HS-27A (cell line): ENCODE measurements at places on chromosomes 16 and 17.

GRCh38 chr16:66516509-66516807 lies 33.5 kb downstream of the TK2 start:
- no peak for DNase-seq

GRCh38 chr16:84040823-84041820 lies 1.5 kb downstream of the SLC38A8 start:
- DNase-seq = no peak

DNA sequence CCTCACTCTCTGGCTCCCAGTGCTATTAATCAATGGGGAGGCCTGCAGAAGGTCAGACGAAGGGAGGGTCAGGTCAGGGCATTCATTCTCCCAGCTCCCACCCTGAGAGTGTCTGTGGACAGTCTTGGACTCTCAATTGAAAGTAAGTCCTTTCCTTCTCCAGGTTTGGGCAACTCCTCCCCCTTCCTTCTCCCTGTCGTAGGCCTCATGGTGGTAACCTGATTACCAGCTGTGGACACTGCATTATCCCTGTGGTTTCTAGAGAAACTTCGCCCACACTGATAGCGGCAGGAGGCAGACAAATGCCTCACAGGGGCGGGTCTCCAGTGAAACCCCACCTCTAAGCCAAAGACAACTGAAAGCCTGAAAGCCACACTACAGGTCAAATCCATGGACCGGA lies 57.7 kb upstream of the SLC25A19 start:
- no peak for DNase-seq

- no peak for DNase-seq
These were observed 100.4 kb downstream of the COPRS start for GRCh38 chr17:31758646-31759045.

DNA sequence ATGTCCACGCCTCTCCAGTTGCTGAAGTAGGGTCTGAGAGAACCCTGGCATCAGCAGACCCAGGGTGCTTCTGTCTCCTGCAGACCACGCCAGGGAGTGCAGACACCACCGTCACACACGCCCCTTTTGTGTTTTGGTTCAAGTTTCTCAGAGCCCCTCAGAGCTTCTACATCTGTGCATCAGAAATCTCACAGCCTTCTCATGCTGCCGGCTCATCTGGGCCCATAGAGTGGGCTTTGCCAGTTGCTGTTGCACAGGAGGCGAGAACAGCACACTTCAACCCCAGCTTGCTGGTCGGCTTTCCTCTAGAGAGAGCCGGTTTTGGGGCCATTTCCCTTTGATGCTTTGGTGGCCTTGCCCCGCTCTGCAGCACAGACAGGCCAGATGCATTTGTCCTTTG lies 60.9 kb downstream of the PDPK1 start:
- no peak for DNase-seq

DNA sequence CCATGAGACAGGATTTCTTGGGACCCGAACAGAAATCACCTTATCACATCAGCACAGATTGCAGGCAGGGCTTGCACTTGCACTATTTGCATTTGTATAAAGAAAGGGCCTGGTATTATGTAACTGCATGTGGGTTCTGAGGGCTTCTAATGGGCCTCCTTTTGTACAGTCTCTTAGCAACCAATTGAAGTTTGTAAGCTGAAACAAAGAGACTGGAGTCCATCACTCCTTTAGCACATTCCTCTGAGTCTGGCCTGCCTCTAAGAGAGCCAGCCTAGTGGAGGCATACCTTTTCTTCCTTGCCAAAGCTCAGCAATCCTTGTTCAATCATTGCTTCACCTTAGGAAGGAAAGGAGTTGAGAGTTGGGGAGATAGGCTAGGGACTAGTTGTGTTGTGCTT lies 387.1 kb downstream of the XYLT1 start:
- no peak for DNase-seq

DNA sequence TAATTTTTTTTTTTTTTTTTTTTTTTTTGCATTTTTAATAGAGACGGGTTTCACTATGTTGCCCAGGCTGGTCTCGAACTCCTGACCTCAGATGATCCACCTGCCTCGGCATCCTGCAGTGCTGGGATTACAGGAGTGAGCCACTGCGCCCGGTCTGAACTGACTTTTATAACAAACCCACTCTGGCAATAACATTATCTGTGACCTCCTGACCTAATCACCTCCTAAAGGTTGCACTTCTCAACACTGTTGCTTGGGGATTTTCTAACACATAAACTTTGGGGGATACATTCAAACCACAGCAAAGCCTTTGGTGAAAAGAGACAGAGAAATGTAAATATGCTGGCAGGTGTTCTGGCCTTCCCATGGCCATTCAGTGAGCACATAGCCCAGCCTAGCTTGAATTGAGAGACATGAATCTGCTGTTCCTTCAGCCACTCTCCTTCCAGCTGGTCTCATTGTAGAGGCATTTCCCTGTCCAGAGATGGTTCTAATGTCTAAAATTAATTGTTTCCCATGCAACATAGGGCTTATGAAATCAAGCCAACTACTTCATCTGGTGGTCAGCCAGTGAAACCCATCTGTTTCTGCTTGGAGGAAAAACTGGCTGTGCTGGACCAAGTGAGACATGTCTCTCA lies 28.3 kb downstream of the LYRM1 start:
- DNase-seq = no peak

DNA sequence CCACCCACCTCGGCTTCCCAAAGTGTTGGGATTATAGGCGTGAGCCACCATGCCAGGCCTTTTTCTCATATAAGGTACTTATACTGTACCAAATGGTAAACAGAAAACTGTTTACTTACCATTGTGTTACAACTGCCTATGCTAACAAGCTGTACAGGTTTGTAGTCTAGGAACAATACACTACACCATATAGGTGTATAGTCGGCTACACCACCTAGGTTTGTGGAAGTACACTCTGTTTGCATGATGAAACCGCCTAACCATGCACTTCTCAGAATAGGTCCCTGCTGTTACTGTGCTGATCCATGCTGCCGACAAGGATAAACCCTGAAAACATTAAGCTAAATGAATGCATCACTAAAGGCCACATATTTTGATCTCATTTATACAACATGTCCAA lies 18.9 kb downstream of the DNAJA2 start:
- DNase-seq = no peak

GRCh38 chr17:80126449-80126715 lies 20.5 kb downstream of the EIF4A3 start:
- no peak for DNase-seq

- no peak for DNase-seq
These were observed 6.6 kb upstream of the CNGB1 start for GRCh38 chr16:57977418-57978069.

DNA sequence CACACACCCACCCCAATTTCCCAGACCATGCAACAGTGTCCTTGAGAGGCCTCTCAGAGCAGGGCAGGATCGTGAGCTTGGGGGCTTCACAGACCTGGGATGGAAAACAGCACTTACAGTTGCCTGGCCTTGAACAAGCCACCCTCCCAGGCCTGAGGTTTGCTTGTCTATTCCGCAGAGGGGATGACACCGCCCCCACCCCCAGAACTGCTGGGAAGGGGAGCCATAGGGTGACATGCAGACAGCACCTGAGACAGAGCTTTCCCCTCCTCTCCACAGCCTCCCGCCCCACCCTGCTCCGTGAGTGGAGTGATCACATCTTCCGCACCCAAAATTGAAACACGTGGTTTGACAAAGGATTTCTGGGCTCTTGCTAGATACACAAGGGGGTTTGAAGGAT lies 131.5 kb upstream of the TNRC6C start:
- DNase-seq = no peak

DNA sequence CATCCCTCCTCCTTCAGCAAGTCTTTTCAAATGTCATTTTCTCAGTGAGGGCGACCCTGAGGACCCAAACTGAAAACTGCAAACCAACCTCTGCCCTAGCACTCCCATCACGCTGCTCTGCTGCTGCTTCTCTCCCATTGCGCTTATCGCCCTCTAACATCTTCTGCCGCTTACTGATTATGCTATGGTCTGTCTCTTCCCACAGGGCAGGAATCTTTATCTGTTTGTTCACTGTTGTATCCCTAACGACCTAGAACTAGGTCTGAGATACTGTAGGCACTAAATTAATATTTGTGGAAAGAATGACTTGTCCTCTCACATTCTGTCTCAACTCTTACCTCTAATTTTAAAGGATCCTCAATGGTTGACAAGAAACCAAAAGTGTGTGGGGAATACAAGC lies 12.5 kb downstream of the ZSCAN32 start:
- DNase-seq = no peak

- peak; percentile 31 for DNase-seq
These were observed 110.4 kb upstream of the HAS3 start for GRCh38 chr16:68995011-68995504.

DNA sequence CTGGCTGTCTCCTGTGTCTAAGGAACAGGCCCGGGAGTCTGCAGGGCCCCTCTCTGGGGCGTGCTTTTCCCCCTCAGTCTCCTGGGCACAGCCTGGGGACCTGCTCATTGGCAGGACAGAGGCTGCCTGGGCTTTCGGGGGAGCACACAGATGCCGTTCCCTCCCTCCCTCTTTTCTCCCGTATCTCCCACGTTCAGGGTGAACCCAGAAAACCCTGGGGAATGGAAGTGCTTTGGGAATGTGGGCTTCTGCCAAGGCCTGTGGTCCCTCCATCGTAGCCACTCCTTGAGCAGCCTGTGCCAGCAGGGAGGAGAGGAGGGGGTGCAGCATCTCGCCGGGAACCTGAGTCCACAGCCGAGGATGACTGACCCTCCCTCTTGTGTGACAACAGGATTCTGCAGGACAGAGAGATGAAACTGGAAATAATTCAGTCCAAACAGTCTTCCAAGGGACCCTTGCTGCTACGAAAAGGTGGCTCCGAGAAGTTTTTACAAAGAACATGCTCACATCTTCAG lies 52.0 kb downstream of the RNF213 start:
- no peak for DNase-seq

GRCh38 chr17:30920282-30920681 lies 1.5 kb upstream of the ADAP2 start:
- DNase-seq = no peak

GRCh38 chr17:35214631-35215273 lies 20.6 kb upstream of the SLC35G3 start:
- DNase-seq = no peak
